ENCODE measurements at places on chromosomes 2 and 18.

DNA sequence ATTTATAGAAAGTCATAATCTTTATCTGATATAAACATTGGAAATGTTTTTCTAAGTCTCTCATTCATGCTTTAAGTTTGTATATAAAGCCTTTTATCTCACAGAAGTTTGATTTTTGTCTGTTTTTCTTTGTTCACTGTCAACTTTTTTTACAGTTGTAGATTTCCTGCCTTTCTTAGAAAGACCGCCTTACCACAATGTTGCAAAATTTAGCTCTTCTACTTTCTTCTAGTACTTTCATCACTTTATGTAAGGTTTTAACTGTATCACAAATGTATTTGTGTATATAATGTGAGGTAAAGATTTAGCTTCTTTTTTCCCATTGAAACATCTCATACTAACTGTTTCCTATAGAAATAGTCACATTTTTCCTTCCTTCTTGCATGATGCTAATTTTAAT lies 136.1 kb downstream of the DNAH6 start:
- no peak for DNase-seq

- no peak for DNase-seq
Measured at GRCh38 chr2:128799284-128799552, 480.6 kb upstream of the HS6ST1 start.

DNA sequence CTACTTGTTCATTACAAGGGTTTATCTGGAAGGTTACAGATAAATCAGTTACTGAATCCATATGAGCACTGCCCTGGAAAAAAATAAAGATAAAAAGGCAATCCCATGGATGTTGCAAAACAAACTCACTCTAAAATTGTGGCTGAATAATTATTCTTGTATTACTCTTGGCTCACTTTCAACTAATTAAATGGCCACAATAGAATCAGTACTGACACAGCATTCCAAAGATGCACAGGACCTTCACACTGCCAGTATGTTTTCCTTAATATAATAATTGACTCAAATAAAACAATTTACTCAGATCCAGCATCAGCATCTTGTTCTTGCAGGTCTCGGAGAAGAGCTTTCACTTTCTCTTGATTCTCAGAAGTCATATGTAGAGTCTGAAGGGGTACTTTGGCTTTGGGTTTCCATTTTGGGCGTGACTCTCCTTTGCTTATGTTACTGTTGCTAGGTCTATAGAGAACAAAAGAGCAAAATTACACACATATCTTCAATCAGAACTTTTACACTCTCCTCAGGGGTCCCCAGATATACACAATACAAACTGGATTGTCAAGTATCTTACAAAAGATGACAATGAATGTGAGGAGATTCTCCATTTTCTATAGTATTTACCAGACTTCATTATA lies 12.6 kb downstream of the DHX57 start:
- no peak for DNase-seq

- DNase-seq = no peak
Measured at GRCh38 chr2:113965228-113965627, 75.3 kb downstream of the ACTR3 start.

- DNase-seq = no peak
Measured at GRCh38 chr18:46566111-46566510, 90.9 kb downstream of the LOXHD1 start.

GRCh38 chr2:44767691-44768090 lies 173.8 kb upstream of the SIX3 start:
- no peak for DNase-seq

GRCh38 chr2:46943881-46944798 lies 28.5 kb upstream of the MCFD2 start:
- DNase-seq = peak; percentile 41

DNA sequence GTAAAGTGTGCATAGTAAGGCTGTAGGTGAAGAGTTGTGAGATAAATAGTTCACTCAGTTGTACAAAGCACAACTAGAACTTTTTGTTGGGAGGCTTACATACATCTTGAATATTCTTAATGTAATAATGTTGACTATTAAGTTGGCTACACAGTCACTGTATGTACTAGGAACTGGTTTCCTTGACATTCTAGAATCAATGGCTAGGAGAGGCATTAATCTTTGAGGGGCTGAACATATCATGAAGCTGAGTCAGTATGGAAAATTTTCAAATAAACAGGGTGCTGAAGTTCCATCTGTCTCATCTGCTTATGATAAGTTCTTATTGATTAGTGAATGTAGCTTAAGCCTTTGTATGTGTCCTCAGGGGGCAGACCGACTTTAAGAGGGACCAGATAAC lies 23.4 kb downstream of the METTL21A start:
- no peak for DNase-seq

DNA sequence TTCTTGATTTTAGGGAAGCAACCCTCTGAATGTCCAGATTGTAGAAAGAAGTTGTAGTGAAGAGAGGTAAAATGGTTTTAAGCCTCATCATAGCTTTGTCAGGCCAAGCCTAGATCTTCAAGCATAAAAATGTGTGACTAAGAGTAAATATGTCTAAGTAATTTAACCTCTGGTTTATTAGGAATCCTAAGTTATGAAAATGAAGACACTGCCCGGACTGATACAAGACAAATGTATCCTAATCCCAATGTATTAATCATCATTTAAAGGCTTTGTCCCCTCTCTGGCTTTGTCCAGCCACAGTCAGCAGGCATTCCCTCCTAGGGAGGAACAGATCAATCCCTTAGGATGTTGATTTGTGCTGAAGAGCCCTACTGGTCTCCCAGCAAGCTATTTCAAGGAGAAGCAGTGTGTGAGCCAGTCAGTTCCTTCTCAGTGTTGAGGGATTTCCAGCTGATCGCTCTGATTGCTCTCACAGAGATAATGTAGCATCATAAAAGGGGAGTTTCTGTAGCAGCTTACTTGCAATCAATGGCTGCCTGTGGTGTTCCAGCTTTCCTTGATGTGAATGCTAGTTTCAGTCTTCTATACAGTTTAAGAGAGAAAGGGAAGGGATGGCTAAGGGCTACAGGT lies 796.1 kb downstream of the EPHA4 start:
- DNase-seq = no peak

GRCh38 chr2:71513096-71513495 lies 59.7 kb downstream of the DYSF start:
- no peak for DNase-seq

- no peak for DNase-seq
Measured at GRCh38 chr2:168155046-168155445, 92.3 kb downstream of the STK39 start.

DNA sequence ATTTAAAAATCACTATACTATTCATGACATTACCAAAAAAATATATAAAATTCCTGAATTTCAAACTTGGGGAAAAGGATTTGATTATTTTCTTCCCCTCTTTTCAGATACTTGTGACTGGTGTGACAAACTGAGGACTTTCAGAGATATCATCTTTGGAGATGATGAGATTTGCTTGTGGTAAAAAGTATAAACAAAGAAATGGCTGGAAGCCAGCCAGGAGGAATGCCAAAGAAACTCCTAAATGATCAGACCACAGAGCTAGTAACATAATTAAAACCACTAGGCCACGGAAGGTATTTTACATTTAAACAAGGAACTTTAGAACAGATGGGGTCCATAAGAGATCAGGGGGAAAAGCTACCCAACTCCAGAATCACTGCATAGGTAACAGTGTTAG lies 58.7 kb downstream of the PIGN start:
- no peak for DNase-seq

- no peak for DNase-seq
Measured at GRCh38 chr2:161979490-161979889, 94.5 kb downstream of the DPP4 start.

- DNase-seq = no peak
Measured at GRCh38 chr2:230485801-230486341, 69.9 kb downstream of the SP100 start.

GRCh38 chr2:230778350-230779063 lies 65.9 kb downstream of the CAB39 start:
- DNase-seq = no peak

DNA sequence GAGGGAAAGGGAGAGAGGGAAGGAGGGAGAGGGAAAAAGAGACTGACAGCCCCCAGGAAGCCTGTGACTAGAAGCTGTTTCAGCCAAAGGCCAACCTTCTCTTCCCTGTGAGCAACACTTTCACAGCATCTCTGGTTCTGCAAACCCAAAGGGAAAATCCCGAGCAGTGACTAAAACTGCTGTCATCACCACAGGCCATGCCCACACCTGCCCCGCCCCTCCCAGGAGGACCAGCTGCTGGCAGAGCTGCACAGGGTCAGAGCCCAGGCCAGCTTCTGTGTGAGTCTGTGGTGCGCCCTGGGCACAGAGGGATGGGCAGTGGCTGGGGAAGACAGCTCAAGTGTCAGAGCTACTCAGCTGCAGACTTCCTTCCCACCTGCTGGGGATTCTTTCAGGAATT lies 64.9 kb upstream of the OTOS start:
- DNase-seq = no peak

- DNase-seq = no peak
Measured at GRCh38 chr2:84283506-84283905, 175.6 kb downstream of the SUCLG1 start.

- no peak for DNase-seq
Measured at GRCh38 chr2:200856806-200857205, 7.7 kb downstream of the CLK1 start.

DNA sequence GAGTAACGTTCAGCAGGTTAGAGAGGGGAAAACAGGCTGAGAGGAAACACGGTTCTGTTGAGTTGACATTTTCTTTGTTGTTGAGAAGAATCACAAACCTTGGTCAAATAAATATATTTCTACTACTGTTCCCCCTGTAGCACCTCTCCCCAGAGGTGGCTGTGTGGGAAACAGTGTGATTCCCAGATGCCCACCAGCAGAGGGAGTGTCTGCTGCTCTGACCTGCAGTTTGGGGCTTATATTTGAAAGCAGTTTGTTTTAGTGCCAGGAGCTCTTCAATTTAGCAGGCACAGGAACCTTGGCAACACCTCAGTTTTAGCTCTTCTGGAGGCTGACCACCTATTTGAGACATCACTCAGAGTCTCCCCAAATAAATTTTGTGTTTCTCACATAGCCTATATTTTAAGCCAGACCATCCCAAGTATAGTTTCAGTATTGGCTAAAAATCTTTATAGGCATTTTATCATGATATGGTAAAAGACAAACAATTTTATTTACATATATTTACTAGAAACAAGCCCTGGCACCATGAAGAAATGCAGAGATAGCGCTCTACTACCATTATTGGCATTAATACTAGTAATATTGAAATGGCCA lies 75.7 kb downstream of the PIK3C3 start:
- no peak for DNase-seq
